Heart right ventricle (tissue), 16 donors: ENCODE measurements at places on chromosomes 5 and 9. TPM values are rescaled to one million over a fixed set of nuclear protein-coding genes. Genes with fewer than 3 reads are reported as not detected.

PPP3R2 gene
- polyA plus RNA-seq, result not detected

ELOVL7 gene
- polyA plus RNA-seq, result 1.3 TPM

DNA sequence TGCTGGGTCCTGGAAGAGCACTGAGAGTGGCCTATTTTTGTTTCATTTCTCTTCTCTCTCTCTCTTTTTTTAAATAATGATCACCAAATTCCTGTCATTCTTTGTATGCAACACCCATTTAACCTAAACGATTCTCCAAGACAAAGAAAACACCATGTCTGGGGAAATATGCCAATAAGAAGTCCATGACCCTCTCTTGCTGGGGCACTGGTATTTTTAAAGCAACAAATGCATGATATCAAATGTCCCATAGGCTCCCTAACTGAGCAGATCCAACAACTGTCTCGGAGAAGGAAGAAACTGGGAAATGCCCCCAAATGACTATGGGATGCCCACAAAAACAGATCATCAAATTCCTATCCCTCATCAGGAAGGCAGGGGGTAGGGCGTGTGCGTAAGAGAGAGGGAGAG, 567.4 kb downstream of the CCDC171 start:
- H3K27ac ChIP-seq, result no peak overlapping the region
- no peaks in the 10 kb centered on the region for H3K36me3 ChIP-seq
- DNase-seq, result no peak
- H3K27me3 ChIP-seq, result no peaks in the 10 kb centered on the region
- no peaks in the 10 kb centered on the region for H3K4me1 ChIP-seq

- H3K4me3 ChIP-seq, result no peak overlapping the region
- no peaks in the 10 kb centered on the region for H3K4me1 ChIP-seq
- no peaks in the 10 kb centered on the region for H3K27me3 ChIP-seq
- no peaks in the 10 kb centered on the region for H3K36me3 ChIP-seq
- DNase-seq, result no peak
Observed at GRCh38 chr9:8628791-8629190, 829.2 kb upstream of the DMAC1 start.

- H3K4me1 ChIP-seq, result peaks cover 14% of the 10 kb centered on the region
- peak within 1 kb of the TSS; percentile 42 for H3K4me3 ChIP-seq
- no peak within 1 kb of the TSS for H3K27ac ChIP-seq
Observed at GRCh38 chr5:176629853-176630680, at the start of the genes EIF4E1B and SNCB. Gene EIF4E1B (plus strand): TSS chr5:176630675. CDS start chr5:176642788, 12,113 bp downstream. Gene SNCB (minus strand): TSS chr5:176630534. CDS start chr5:176629654, 880 bp downstream.

- H3K4me1 ChIP-seq, result peaks cover 15% of the 10 kb centered on the region
- no peak overlapping the region for H3K4me3 ChIP-seq
- no peaks in the 10 kb centered on the region for H3K27me3 ChIP-seq
- H3K27ac ChIP-seq, result peak overlapping the region; percentile 33
- peaks cover 16% of the 10 kb centered on the region for H3K36me3 ChIP-seq
- DNase-seq, result no peak
Observed at GRCh38 chr5:14790220-14790619, 81.4 kb downstream of the ANKH start.
